SHP77 treated with DMSO at 0.1 percent for 48 hours (cell line): ENCODE measurements at places on chromosomes 12 and 14.

- no peak for DNase-seq
These were observed 4.3 kb downstream of the AMN1 start for GRCh38 chr12:31724557-31724956.

DNA sequence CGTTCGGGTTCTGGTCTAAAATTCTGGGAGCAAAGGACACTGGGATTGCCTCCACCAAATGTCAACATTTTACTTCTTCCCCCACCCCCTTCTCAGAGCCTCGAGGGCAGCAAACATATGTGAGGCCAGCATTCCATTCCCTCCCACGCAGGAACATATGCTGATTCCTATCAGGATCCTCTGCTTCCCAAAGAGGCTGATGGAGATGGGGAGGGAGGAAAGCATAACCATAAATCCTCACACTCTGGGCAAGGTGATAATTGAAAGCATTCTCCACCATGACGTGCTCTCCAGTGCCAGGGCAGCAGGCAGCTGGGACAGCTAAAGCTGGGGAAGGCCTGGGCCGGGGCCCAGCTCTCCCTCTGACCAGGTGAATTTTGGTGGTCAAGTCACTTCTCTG is 395.0 kb downstream of the ZFP36L1 start:
- no peak for DNase-seq

- no peak for DNase-seq
These were observed 6.1 kb upstream of the PRKAB1 start for GRCh38 chr12:119661882-119662281.

GRCh38 chr14:100107236-100107635 is 42.0 kb downstream of the EVL start:
- no peak for DNase-seq

DNA sequence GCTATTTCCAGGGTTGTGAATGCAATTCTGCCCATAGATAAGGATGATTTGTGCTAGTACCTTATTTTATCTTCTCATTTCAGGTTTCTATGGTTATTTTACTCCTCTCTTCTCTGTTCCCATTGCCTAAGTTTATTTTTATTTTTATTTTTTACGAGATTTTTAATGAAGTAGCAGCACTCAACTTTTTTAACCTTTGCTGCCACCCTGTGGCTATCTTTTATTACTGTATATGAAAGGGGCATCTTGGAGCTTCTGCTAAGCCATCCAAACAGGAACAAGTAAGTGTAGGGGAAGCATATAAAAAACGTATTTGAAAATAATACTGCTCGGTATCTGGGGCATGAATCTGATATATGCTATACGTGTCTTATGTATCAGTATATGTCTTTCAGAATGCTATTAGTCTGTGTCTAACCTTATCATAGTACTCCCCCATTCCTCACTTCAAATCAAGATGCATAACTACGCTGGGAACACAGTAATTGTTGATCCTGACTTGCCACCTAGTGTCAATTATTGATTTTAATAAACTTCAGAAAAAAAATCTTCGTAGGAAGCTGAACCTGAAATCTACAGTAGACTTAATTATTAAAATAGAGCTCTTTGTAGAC is 60.3 kb downstream of the KLRG1 start:
- no peak for DNase-seq

DNA sequence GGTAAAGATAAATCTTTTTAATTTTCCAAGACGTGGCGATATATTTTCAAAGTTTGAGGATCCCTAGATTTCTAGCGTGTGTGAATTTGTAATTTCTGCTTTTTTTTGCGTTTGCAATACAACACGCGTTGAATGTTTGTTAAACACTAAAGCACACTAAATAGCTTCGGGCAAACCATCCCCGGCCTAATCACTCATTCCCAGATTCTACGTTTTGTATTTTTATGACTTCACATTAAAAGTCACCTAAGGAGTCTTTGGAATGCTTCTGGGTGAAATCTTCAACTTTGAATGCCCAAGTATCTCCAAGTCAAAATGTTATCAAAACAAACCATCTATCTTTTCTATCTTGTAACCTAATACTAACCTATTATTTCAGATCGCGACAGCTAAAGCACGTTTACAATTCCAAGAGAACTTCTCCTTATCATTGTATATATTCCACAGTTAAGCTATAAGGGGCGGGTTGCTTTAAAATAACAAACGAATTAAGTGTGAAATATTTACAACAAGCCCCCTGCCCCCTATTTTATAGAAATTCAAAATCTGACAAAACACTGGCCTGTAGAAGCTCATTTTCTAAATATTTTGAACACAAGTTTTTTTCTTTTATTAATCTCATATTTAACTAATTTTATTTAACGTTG is 1.1 kb downstream of the ALX1 start:
- no peak for DNase-seq

- peak; percentile 62 for DNase-seq
These were observed 480.7 kb upstream of the DCN start for GRCh38 chr12:91663310-91663709.

DNA sequence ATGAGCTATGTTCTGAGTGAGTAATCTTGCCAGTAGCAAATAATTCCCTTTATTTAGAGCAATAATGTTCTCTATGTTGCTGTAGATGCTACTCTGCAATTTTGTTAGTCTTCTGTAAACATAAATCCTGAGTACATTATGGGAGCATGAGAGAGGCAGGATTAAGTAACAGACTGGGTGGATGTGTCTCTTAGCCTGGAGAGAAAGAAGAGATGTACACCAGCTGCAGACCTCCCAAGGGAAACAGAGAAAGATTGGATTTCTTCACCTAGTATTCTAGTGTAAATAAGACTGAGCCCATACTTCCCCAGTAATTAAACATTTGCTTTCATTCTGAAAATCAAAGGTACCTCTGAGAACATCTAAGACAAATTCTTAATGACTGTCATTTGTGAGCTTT is 564.0 kb downstream of the TRHDE start:
- DNase-seq, result no peak

DNA sequence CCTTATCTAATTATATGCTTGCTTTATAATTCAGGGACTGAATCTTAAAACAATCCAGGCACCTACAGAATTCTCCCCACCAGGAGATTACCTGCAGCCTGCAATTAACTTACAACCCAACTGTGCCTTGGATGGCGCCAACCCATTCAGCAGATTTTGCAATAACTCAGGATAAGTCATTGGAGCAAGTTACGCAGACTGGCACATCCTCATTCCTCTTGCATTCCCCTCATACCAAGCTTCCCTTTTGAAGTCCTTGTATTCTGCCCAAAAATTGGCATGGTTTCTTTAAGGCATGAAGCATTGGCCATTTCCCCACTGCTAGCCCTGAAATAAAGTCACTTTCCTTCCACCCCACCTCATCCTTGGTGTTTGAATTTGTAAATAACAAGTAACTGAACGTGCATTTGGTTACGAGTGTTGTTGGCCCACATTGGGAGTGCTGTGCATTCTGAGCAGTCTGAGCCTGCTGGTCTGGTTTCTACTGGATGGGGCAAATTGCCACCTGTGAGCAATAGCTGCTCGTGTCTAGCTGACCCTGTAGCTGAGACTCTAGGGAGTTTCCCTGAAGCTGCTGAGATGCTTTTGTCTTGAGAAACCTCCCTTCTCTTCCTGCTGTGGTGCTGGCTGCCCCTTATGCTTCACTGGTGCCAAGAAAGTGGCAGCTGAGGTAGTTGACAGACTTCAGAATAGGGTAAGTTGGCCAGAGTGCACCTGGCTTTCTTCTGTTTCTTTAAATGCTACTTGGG is 99.2 kb upstream of the SCAF11 start:
- DNase-seq, result no peak
